ENCODE measurements at places on chromosomes 4 and X.
A peak's percentile ranks its signal among the peaks of the same experiment; 100 is the strongest.

DNA sequence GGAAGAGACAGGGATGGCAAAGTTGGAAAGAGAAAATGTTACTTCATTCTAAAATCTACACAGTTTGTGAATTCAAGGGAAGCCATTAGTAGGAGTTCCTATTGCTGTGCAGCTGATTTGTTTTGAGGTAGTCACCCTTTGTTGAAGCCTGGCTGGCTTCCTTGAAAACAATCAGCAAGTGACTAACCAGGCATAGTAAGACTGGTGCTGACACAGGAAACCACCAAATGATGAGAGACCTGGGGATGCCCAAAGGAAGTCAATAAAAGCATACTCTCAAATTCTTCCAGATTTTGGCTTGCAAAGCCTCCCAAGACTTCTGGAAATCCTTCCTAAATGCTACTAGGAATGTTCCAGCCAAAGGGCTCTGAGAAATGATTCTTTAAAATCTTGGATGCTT is 23.9 kb upstream of the PRDM8 start:
- no peak for DNase-seq

DNA sequence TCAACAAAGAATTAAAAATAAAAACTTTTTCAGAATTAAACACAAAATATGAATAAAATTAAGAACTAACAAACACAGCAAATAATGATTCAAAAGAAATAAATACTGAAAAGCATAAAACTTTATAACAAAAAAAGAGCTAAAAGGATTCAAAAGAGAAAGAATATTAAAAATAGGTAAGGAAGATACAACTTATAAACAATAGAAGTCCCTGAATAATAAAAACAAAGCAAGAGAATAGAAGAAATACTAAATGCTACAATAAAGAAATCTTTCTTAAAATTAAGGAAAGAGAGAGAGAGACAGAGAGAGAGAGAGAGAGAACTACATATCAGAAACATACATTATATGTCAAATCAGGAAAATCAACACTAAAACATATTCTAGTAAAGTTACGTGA is 619.9 kb upstream of the SLIT2 start:
- DNase-seq: no peak

GRCh38 chr4:99403380-99404184 is 31.6 kb downstream of the ADH7 start:
- DNase-seq: no peak

GRCh38 chr4:85779165-85779564 is 304.2 kb downstream of the ARHGAP24 start:
- no peak for DNase-seq

DNA sequence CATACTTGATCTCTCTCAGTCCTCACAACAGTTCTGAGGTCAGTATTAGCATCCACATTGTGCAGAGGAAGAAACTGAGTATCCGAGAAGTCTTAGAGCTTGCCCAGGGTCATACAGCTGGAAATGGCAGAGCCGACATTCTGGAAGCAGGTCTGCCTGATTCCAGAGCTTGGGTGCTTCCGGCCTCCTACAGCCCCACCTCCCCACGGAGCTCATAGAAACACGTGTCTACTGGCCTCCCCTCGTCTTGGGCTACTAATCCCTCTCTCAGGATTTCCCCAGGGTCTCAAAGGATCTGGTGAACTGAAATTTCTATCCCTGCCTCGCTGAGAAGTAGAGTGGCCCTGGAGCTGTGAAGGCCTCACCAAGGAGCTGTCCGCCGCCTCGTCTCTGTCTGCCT is 12.0 kb upstream of the KDM5C start:
- DNase-seq: no peak

GRCh38 chr4:87973283-87974169 is 2.0 kb upstream of the SPP1 start:
- peak; percentile 4 for DNase-seq

GRCh38 chr4:96035727-96036126 is 195.8 kb downstream of the PDHA2 start:
- no peak for DNase-seq

DNA sequence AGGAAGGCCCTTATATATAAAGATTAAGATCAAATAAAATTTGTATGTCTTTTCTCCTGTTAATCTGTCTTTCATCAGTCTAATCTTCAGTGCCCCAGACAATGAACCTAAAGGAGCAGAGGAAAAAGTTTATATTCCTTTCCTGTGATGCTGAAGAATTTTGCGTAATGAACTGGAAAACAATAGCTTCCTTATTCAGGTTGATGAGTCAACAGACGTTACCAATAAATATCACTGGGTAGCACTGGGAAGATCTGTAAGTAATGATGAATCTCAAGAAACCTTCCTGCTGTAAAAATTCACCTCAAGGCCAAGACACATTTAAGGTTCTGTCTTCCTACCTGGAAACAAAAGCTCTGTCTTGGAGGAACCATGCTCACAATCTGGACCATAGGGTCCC is 25.5 kb downstream of the CDKN2AIP start:
- no peak for DNase-seq

GRCh38 chrX:153926858-153927671 is 1.0 kb upstream of the ARHGAP4 start:
- peak; percentile 53 for DNase-seq

GRCh38 chr4:183541752-183542040 is 36.8 kb downstream of the ING2 start:
- DNase-seq: no peak

DNA sequence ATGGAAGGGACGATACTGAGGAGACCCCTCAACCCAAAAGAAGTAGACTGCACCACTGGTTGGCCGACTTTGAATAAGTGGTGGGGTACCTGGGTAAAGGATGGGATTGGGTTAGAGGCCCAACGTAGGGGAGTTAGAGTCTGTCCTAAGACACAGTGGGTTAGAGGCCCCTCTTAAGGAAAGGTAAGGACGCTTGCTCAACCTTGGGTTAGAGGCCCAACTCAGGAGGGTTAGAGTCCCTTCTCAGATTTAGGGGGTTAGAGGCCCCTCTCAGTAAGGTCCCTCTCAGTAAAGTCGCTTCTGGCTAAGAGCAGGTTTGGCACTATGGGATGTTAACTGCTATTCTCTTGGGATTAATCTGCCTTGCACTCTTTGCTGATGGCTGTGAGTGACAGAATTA is 81.3 kb downstream of the ACOX3 start:
- DNase-seq: no peak

- no peak for DNase-seq
These were observed 66.5 kb downstream of the SLIT2 start for GRCh38 chr4:20318001-20318908.

- no peak for DNase-seq
These were observed 306.8 kb upstream of the FAM241A start for GRCh38 chr4:111838406-111838930.

GRCh38 chrX:103461156-103461555 is 58.1 kb downstream of the RAB40A start:
- DNase-seq: no peak

GRCh38 chr4:38185406-38186144 is 225.4 kb downstream of the PTTG2 start:
- DNase-seq: no peak

GRCh38 chr4:154858166-154858565 is 77.1 kb downstream of the RBM46 start:
- no peak for DNase-seq

DNA sequence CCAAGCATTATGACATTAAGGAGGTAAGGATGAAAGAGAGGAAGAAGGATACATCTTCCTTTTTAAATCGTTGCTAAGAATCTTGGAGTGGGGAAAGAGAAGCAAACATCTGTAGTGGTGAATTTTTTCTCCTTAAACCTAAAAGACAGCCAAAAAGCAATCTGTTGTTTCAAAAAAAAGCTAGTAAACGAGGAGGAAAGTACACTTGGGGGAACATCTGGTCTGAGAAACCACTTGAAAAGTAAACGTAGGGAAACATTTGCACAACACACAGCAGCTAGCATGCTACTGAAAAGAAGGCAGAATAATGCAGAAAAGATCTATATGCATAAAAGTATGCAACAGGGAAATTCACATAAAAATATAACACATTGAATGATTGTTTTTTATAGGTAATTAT is 1485.6 kb downstream of the PCDH19 start:
- DNase-seq: no peak

DNA sequence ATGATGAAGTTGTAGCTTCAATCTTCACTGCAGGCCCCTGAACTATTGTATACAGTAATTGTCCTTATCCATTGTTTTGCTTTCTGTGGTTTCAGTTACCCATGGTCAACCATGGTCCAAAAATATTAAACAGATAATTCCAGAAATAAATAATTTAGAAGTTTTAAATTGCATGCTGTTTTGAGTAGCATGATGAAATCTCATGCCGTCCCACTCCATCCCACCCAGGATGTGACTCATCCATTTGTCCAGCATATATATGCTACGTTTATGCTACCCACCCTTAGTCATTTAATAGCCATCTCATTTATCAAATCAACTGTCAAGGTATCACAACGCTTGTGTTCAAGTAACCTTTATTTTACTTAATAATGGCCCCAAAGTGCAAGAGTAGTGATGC is 34.5 kb downstream of the IQCM start:
- DNase-seq: no peak

- no peak for DNase-seq
These were observed 1.1 kb upstream of the PHOX2B start for GRCh38 chr4:41749631-41750039.

- no peak for DNase-seq
These were observed 220.9 kb downstream of the SLC7A11 start for GRCh38 chr4:138021139-138021830.

DNA sequence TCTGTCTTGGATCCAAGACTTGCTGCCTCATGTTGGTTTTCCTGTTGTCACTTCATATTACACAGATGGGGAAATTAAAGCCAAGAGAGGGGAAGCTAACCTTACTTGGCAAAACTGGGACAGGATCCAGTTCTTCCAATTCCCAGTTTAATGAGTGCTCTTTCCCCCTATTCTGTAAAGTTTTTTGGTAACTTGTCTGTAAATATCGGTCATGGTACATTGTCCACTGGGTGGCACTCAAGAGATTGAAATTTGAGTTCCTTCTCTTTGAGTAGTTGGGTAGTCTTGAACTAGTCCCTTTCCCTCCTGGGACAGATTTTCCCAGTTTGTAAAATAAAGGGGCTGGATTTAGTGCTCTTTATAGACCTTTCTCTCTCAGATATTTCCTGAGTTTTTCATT is 12.4 kb upstream of the EOLA2 start:
- no peak for DNase-seq

GRCh38 chrX:97389761-97390192 is 506.1 kb downstream of the RPA4 start:
- DNase-seq: no peak

GRCh38 chr4:141511055-141511454 is 125.3 kb upstream of the IL15 start:
- no peak for DNase-seq

GRCh38 chrX:136203438-136203837 is 47.8 kb downstream of the MAP7D3 start:
- DNase-seq: no peak

- DNase-seq: no peak
These were observed 577.4 kb upstream of the FTHL17 start for GRCh38 chrX:31649201-31649600.

- DNase-seq: no peak
These were observed 1.4 kb downstream of the TMA16 start for GRCh38 chr4:163495900-163496299.

- no peak for DNase-seq
These were observed 102.7 kb upstream of the DHX15 start for GRCh38 chr4:24686866-24687692.

DNA sequence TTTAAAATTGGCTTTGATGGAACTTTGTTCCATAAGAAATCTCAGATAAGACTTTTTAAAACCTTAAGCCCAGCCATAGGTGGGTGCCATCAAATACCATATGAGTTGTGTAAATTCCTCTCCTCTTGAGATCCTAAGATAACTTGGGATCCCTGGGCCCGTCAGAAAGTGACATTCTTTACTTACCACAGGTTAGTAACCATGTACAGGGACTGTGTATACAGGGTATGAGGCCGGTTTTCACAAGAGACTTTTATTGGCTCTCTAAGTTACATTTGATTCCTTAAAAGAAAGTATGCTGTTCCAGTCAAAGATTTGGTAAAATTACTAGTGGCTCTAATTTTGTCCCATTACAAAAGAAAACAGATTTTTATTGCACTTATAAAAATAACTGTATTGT is 110.1 kb downstream of the APOOL start:
- DNase-seq: no peak

- no peak for DNase-seq
These were observed 665 bp upstream of the LRPAP1 start for GRCh38 chr4:3532751-3533422.

DNA sequence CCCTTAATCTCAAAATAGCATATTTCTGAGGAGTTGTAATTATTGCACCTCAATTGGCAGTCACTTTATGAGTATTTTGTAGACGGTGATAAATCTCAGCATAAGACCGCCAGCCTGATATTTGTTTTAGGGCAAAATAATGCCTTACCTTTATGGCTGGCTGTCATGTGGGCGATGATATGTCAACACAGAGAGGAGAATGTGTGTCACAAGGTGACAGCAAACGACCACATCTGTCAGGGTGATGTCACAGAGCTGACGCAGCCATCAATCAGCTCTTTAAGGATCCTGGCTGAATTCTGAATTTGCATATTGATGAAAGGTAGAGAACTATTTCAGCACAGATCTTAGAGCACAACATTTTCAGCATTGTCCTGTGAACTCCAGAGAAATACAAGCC is 209.7 kb downstream of the CEP135 start:
- no peak for DNase-seq

DNA sequence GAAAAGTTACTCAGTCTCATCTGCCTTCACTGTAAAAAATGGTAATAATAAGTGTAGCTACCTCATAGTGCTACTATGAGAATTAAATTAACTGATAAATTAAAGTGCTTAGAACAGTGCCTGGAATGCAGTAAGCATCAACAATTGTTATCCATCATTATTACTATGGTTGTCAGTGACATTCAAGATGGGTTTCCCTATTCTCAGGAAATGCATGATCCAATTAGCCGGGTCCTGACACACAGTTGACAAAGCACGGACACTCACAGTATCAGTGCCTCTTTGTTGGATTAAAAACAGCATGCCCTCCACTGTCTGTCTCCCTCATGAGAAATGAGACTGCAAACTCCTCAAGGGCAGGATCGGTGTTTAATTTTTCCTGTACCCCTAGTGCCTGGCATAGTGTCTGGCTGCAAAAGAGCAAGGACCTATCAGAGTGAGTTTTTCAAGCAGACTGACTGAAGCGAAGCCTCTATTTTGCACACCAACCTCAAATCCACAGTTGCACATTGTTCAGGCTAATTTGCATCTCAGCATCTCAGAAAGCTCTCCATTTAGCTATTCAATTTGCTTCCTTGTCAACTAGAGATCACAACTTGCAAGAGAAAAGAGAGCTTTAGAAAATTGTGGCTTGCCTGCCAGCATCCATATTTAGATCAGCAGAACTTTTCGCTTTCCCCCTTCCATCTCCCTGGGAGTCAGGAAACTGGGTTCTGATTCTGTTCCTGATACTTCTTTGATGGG is 122.9 kb downstream of the LDB2 start:
- DNase-seq: no peak

DNA sequence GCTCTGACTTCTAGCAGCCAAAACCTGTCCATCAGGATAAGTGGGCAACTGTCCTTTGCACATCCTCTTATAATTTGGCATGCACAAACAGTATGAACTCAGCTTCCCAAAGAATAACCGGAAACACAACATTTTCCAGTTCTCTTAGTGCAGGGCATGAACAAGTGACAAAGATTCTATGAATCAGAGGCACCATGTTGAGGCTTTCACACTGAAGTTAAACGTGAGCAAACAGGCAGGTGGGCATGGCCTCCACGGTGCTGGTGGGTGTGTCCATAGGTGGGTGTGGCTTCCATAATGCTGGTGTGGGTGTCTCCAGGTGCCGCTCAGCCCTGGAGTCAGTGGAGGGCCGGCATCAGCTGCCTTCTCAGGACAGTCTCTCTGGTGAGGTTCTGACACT is 196.5 kb downstream of the SMIM20 start:
- no peak for DNase-seq

- DNase-seq: no peak
These were observed 143.2 kb upstream of the ZCCHC13 start for GRCh38 chrX:74160816-74161215.
